Dermis microvascular lymphatic vessel endothelial cell (primary cell): ENCODE measurements at places on chromosomes 4 and X. TPM values are rescaled to one million over a fixed set of nuclear protein-coding genes. Genes with fewer than 3 reads are reported as not detected.
A peak's percentile ranks its signal among the peaks of the same experiment; 100 is the strongest.

- no peak for DNase-seq
Observed at GRCh38 chrX:129599996-129600395, 54.8 kb downstream of the APLN start.

DNA sequence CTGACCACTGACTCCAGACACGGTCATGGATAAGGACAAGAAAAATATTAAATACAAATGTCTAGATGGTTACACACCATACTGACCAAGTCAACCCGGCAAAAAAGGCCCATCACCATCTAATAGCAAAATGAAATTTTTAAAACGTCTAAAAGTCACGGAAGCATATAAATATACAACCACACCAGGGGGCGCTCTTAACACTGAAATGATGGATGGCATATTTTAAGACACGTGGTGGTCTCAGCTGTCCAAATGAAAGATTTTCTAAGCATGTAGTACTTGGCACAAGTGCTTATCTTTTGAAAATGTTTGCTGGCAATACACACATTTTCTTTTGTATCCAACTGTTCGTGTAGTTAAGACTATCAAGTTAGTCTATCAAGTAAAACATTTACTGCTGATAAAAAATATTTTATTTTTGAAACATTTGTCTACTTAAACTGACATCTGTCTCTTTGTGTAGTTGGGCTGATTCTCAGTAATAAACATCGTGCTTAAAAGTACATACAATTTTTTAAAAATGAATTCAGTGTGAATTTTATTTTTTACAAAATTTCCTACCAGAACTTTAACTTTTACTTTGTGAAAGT, 64.6 kb downstream of the COX7B2 start:
- DNase-seq, result peak; percentile 59

Gene PCYT1B
- total RNA-seq, result under 0.01 TPM in 1 of 2 replicates, not detected in the other

DNA sequence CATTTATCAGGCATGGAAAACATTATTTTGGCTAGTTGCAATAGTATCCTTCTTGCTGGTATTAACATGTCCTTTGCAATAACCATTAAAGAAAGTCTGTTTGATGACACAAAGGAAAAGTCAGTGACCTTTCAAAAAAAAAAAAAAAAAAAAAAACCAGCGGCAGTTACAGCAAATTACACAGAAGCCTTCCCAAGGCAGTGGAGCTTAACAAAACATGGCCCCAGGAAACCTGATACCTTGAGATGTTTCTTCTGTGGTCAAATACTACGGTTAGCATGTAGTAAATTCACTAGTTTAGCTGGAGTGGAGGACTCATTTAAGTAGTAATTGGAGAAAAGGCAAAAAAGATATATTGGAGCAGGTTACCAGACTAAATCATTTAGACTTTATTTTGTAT, 359.1 kb downstream of the DACH2 start:
- DNase-seq, result no peak

DNA sequence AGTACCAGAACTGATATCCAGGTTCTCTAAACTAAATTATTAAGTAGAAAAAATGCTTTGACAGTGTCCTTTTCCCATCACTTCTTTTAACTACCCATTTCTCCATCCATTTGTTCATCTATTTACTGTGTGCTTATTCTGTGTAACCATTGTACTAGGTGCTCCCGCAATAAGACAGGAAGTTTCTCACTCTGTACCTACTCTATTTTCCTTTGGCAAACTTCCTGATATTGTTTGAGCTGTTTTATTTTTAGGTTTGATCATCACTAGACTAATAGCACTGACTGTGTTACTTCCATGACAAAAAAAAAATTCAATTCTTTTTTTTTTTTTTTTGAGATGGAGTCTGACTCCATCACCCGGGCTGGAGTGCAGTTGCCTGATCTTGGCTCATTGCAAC, 102.5 kb upstream of the CASK start:
- DNase-seq, result peak; percentile 65

- DNase-seq, result no peak
Observed at GRCh38 chr4:88597970-88598660, 5.8 kb downstream of the HERC3 start.

Gene PRRG1
- 14.2 and 20.1 TPM in 2 replicates for total RNA-seq

Gene RGN
- total RNA-seq, result 0.26 and 0.51 TPM in 2 replicates
